ENCODE measurements at places on chromosomes 5 and 9.

DNA sequence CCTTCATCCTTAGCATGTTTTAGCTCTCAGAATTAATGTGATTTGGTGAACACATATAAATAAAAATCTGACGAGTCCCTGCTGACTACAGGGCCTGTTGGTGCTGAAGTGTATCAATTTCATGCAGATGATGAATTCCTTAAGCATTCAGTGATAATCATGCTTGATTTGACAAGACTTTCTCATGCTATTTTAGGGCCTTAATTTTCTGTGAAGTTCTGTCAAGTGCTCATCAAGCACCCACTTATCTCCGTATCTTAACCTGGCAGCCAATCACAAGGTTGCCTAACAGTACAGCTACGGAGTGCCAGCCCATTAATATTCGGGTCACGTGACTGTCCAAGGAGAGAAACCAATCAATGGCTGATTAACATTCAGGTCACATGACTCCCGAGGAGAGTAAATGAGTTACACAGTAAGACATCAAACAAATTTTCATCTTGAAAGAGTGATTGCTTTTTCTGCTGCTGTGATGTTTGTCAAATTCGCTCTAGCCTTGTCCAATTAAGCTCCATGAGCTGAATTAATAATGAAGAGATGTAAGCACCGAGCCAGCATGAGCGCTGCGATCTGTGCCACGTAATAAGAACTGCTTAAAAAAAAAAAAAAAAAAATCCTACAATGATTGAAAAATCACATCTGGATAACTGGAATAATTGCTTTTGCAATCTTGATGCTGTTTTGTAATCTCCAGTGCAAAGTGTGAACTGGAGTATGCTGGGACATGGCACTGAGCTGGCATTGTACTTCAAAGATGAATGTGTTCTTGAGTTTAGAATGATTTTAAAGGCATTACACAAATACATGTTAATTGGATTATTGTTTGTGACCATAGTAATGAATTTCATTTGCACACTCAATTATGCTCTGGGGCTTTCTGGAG is 104.3 kb upstream of the SPATA31D4 start:
- no peak for DNase-seq

- no peak for DNase-seq
Measured at GRCh38 chr5:68255305-68256120, 40.0 kb downstream of the PIK3R1 start.

DNA sequence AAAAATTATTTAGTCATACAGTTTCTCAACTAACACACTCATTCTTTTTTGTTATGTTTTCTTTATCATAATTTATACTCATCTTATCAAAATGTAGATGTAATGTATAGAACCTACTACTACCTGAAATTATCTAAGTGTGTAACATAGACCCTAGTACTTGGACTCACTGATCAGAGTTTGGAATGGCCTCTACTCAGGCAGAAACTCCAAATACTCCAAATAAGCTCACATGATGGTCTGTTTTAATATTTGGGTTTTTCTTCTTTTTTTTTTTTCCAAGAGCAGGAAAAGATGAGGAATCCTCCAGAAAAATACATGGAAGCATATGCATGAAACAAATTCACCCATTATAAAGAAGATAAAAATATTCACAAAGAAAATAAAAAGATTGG is 126.3 kb downstream of the PDE4D start:
- no peak for DNase-seq

GRCh38 chr5:45162974-45163373 is 354.2 kb downstream of the MRPS30 start:
- no peak for DNase-seq

- no peak for DNase-seq
Measured at GRCh38 chr9:86163503-86163902, 64.1 kb upstream of the GOLM1 start.

Measured in umbilical cord (tissue), 2 donors.